ENCODE measurements at places on chromosomes 2 and 18. TPM values are rescaled to one million over a fixed set of nuclear protein-coding genes. Genes with fewer than 3 reads are reported as not detected.

The ACTR1B gene
- 39.5 TPM for total RNA-seq

The SLC4A5 gene
- total RNA-seq, result 4.4 TPM

The GREB1L gene
- total RNA-seq, result 0.98 TPM

The SAG gene
- not detected for total RNA-seq

The CHRNG gene
- total RNA-seq, result not detected

The SERPINB3 gene
- 464 TPM for total RNA-seq

The RUFY4 gene
- not detected for total RNA-seq

The CFC1 gene
- total RNA-seq, result not detected

The CREB1 gene
- 27.3 TPM for total RNA-seq

The SP140 gene
- 7.4 TPM for total RNA-seq

The CD8B2 gene
- 0.74 TPM for total RNA-seq

The IL1A gene
- total RNA-seq, result 0.98 TPM

The ZSWIM2 gene
- total RNA-seq, result not detected

The FAM228B gene
- 16.5 TPM for total RNA-seq
